Left forelimb (tissue), 1 donor: ENCODE measurements at places on chromosomes 5 and 9.

GRCh38 chr9:92538541-92538940, 2.8 kb upstream of the ECM2 start:
- DNase-seq: no peak

- DNase-seq: no peak
Measured at GRCh38 chr9:79165020-79165780, 406.6 kb upstream of the TLE4 start.

- DNase-seq: no peak
Measured at GRCh38 chr9:36443581-36443980, 43.5 kb upstream of the RNF38 start.

- no peak for DNase-seq
Measured at GRCh38 chr9:9855177-9856078, 757.4 kb downstream of the PTPRD start.

DNA sequence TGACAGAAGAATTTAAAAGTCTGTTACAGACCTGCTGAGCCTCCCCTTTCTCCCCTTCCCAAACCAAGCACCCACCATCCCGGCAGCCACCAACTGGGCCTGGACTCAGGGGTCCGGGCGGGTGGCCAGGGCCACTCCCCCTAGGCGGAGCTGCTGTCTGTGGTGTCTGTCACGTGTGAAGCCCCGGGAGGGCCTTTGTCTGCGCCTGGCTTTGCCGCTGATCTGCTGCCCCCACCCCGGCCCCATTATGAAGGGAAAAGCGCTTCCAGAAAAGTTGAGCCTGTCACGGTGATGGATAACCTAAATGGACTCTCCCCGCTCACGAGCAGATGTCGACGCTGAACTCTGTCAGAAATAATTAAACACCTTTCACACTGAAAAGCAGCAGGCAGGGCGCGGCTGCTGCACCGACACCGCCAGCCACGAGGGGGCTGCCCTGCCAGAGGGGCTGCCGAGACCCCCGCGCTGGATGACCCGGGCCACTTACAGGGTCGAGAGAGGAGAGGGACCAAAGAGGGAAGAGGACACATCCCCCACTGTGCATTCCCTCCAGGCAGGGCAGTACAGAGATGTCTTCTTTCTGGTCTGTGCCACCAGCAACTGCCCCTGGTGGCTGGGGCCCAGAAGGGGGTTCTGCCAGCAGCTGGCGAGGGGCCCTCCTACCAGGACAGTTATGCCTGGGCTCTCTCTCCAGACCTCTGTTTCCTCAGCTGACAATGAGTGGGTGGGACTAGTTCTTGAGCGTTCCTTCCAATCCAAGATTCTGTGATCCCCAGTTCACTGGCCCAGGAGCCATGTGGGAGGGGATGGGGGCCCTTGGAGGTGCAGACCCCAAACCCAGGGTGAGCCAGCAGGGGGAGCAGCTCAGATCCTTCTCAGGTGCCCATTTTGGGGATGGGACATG, 36.0 kb upstream of the BARHL1 start:
- peak; percentile 71 for DNase-seq

DNA sequence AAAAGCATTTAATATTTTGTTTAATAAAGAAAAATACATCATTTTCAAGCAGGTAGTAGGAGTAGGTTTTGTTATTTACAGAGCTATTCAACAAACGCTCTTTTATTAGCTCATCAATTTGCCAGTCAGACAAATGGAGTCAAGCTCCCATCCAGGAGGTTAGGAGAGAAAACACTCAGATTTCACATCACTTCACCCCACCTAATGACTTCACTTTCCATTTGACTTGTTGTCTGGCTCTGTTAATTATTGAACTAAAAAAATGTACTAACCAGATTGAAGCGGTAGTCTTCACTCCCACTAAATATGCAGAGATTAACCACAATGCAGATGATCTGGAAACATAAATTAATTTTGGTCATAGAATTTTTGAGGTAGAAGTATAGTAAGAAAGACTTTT, 193.6 kb upstream of the VCAN start:
- DNase-seq: no peak

DNA sequence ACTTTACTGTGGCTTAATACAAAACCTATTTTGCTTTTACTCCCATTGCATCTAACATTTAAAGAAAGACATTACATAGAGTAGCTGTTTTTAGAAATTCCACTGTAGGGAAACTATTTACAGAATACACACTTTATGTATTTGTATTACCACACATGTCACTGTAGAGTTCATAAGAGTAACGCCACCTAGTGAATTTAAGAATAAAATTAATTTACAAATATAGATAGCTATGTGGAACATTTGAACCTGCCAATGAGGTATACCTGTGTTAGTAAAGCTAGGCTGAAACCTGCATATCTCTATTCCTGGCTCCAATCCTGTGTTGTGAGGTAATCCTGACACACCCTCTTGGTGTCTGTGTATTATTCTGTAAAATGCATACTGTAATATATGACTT, 234.4 kb downstream of the MAST4 start:
- DNase-seq: no peak

DNA sequence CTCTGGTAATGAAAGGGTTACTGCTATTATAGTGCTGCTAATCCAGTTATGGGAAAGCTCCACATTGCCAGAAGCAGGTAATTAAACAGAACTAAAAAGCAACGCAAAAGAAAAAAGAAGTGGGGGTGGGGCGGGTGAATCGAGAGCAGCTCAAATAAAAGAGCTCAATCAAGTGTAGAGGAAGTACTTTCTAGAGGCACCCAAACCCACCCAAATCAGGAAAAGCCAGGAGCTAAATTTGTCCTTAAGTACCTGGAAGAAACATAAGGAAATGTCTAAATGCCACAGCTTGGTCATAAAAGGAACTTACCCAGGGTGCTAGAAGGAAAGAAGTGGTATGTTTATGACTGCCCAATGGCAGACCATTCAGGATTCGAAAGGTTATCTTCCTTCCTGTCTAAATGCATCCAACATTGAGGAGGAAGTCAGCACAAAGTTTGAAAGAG, 2.4 kb upstream of the RNF145 start:
- no peak for DNase-seq

GRCh38 chr5:113215401-113216060, 219.3 kb downstream of the TSSK1B start:
- DNase-seq: no peak

DNA sequence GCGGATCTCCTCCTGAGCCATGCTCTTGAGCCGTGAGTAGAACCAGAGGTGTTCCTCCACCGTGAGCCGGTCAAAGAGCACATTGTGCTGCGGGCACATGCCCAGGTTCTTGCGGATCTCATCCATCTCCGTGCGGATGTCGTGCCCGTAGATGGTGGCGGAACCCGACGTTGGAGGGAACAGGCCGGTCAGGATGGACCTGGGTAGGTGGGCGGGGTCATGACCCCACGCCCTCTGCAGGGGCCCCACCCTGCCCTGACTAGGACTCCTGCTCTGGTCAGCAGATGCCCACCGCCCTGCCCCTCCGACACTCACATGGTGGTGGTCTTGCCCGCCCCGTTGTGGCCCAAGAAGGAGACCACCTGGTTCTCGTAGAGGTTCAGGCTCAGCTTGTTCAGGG, 12.1 kb downstream of the ABCA2 start:
- DNase-seq: no peak

- DNase-seq: no peak
Measured at GRCh38 chr9:117706421-117707116, 2.4 kb downstream of the TLR4 start.

DNA sequence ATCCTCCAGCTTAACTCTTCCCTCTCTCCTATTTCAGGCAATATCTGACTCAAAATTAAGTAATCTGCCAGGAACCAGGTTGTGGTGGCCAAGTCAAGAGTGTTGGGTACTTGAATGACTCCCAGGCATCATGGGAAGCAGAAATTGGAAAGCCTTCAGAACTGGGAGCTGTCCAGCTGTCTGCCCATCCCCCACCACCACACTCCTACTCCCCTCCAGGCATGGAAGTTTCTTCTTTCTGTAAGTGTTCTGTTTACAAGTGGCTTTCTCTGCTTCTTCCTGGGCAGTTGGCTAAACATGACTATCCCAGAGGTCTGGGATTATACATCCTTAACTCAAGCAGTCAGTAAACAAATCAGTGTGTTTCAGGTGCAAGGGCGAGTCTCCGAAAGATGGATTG, 14.6 kb upstream of the PBX3 start:
- DNase-seq: no peak

- no peak for DNase-seq
Measured at GRCh38 chr5:176161431-176161830, 76.8 kb upstream of the SIMC1 start.

DNA sequence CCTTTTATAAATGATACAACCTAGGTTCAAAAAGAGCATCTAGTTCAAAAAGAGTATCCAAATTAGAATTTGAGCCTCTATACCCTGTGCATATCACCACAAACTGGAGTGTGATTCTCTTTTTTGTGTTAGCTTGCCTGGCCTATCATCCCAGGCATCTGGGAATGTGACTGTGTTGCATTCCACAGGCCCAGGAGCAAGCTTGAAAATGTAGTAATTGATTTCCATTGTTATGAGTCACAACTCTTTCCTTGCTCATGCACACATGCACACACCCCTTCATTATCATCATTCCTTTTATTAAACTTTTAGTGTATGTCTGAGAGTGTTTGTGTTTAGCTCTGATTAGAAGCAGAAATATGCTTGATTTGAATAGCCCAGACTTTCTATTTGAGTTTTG, 75.2 kb downstream of the FCHO2 start:
- no peak for DNase-seq

DNA sequence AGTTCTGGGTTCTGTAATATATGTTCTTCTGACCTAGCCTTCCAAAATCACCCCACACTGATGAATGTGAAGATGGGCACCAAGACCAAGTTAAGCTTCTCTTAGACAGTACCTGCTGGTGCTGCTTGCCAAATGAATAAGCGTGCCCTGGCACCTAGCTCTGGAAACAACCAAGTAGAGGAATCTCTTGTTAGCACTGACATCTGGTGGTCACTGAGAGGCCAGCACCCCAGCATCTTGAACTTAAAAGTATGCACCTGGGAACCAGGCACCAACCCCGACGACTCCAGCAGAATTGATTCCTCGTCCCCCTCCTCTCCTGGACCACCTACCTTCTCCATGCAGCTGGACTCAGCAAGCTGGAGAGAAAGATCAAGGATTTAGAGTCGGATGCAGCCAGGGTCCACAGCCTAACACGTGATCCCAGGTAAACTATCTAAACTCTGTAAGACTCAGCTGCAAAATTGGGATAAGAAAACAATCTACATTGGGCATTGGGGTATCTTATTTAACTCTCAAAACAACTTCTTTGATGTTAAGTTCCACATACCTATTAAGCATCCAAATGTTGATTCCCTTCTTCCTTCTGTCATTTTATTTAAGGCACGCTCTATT, 89.8 kb downstream of the SLC1A3 start:
- DNase-seq: no peak

DNA sequence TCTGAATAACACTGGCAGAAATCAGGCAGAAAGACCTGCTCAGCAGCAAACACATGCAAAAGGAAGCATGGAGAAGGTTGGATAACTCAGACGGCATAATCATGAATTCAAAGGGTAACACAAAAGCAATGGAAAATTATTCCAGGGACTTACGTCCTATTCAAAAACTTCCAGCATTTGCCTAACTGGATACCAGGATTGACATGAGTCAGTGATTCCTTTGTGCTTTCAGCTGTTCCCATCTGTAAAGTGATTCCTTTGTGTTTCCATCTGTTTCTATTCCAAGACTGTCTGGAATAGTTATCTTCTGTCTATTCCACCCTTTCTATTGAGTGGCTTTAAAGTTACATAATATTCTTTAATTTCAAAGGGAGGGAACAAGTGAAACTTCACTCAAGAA, 1361.7 kb upstream of the CDH9 start:
- DNase-seq: no peak

GRCh38 chr5:10563110-10563944, 543 bp upstream of the ANKRD33B start:
- DNase-seq: no peak

DNA sequence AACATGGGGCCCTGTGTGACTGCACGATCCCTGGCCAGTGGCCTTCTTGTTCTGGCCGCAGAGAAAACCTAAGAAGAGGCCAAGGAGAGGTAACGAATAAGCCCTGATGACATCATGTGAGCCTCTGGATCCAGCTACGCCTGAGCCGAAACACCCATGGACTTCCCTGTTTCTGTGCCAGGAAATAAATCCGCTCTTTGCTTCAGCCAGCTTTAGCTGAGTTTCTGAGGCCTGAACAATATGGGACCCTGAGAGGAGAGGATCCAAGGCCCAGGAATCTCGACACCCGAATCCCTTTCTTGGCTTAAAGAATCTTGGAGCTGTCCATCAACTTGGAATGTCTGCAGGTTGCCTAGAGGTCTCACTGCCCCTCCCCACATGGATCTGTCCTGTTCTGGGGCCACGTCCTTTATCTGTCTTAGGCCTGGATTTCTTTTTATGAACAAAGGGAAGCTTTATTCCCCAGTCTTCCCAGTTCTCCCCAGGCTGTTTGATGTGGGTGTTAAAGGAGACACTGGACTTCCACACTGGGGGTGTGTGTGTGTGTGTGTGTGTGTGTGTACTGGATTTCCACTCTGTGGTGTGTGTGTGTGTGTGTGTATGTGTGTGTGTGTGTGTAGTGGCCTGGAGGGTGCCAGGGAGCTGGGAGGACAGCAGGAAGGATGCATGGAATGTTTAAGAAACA, 13.7 kb downstream of the IER5L start:
- no peak for DNase-seq

- no peak for DNase-seq
Measured at GRCh38 chr9:87527211-87527916, 29.7 kb downstream of the DAPK1 start.

GRCh38 chr5:16169550-16169949, 10.0 kb downstream of the MARCHF11 start:
- DNase-seq: no peak

GRCh38 chr5:56529666-56530430, 285.5 kb upstream of the MAP3K1 start:
- no peak for DNase-seq

DNA sequence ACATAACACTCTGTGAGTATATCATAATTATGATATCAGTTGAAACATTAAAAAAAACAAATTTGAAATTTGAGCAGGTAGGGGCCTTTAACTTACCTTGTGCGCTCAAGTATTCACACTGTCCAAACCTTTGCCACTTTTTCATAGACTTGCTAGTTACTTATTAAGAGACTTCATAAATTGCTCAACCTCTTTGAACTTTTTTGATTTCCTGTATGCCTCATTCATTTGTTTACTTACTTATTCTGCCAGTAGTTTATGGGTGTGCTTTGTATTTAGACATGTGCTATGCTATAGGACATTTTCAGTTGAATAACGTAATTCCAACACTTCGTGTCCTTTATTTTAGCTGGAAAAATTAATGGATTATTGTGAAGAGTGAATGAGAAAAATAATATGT, 204.8 kb downstream of the HCN1 start:
- DNase-seq: no peak

- no peak for DNase-seq
Measured at GRCh38 chr9:114016101-114016500, 62.0 kb downstream of the AMBP start.

GRCh38 chr9:98690686-98691085, 18.0 kb downstream of the GABBR2 start:
- DNase-seq: no peak

GRCh38 chr5:165786073-165786472, 2280.7 kb downstream of the MAT2B start:
- no peak for DNase-seq

GRCh38 chr5:41708604-41708940, 161.7 kb downstream of the OXCT1 start:
- DNase-seq: no peak
